ENCODE measurements at places on chromosomes 3 and 15.

GRCh38 chr15:90286678-90287077 lies 21.2 kb downstream of the NGRN start:
- DNase-seq = peak; percentile 42

GRCh38 chr15:33064878-33065277 lies 129.6 kb downstream of the FMN1 start:
- peak; percentile 64 for DNase-seq

DNA sequence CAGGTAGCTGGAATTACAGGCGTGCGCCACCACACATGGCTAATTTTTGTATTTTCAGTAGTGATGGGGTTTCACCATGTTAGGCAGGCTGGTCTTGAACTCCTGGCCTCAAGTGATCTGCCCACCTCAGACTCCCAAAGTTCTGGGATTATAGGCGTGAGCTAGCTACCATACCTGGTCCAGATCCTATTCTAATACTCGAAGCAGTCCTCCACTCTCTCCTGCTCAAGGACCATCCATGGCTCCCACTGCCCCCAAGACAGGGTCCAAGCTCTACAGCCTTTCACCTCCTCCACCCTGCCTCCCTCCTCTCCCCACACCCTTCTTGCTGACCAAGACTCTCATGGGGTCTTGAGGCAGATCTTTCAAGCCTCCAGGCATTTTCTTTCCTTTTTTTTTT lies 12.6 kb upstream of the GRIP2 start:
- DNase-seq = no peak

- DNase-seq = no peak
Observed at GRCh38 chr15:98787936-98788757, 139.8 kb downstream of the IGF1R start.

GRCh38 chr3:171430530-171430929 lies 29.7 kb downstream of the TNIK start:
- no peak for DNase-seq

DNA sequence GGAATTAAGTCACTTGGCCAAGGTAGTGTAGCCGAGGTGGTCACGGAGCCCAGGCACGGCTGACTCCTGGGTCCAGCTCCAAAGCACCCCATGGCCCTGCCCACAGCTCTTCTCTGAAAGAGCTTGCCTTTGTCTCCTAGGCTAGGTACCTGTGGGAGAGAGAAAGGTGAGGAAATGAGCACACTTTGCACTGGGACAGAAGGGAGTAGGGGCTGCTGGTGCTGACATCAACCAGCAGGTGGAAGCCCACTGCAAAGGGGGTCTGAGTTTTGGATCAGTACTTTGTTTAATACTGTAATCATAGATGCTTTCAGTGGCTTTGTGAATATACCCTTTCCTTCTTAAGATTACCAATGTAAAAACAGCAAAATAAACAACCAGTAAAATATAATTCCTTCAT lies 128.3 kb upstream of the EIF1B start:
- DNase-seq = no peak

- no peak for DNase-seq
Observed at GRCh38 chr3:170296703-170297102, 60.8 kb upstream of the SKIL start.

DNA sequence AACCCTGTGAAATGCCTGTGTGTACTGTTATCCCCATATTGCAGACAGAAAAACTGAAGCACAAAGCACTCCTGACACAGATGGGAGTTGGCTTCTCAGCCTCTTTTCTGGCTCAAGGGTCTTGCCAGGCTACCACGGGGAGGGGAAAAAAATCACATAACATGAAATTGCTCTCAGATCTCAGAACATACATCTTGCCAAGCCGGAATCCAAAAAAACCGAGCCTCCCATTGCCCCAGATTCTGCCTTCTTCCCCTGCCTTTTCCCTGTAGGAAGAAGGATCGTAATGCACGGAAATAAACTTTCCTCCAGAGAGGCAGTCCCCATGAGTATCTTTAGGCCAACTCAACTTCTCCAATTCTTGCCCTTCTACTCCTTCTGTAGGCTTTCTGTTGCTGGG lies 16.6 kb upstream of the MRPS22 start:
- no peak for DNase-seq

- no peak for DNase-seq
Observed at GRCh38 chr15:98943051-98943508, 64.5 kb downstream of the PGPEP1L start.

Measured in astrocyte of the spinal cord (primary cell).